Kidney (tissue), 22 donors: ENCODE measurements at places on chromosomes 3 and 15. TPM values are rescaled to one million over a fixed set of nuclear protein-coding genes. Genes with fewer than 3 reads are reported as not detected.

Gene FETUB
- total RNA-seq: not detected

GRCh38 chr3:126337980-126338651 lies 19.1 kb downstream of the KLF15 start:
- no peak for DNase-seq

GRCh38 chr3:152184971-152185686 lies 83.6 kb upstream of the MBNL1 start:
- DNase-seq: no peak

DNA sequence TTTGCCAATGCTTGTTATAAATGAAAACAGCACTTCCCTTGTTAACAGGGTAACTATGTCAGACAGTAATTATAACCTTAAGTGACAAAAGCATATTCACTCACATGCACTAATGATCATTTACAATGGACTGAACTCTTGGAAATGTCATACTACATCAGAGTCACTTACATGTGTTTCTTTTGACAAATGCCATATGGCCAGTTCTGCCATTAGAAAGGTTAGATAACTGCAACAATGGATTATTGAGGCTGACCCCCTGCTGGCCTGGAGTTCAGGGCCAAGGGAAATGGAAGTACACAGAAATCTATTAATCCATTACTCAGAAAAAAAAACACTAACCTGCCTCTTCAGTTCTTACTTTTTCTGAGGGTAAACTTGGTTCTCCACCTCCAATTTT lies 313.4 kb downstream of the CNTN3 start:
- DNase-seq: no peak

DNA sequence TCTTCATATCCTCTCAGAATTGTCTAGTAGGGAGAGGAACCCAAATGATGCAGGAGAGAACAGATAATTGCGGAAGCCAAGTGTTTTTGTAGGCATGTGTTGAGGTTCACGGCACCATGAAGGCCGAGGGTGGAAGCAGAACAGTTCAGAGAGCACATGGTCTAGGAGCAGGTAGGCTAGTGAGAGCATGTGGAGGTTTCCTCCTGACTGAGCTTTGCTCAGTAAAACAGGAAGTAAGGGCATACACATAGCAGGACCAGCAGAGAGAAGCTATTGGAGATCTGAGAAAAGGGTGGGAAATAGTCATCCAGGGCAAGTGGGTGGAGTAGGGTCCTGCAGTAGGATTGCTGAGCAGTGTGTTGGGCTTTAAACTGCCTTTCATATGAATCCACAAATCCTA lies 491.1 kb downstream of the FHIT start:
- DNase-seq: no peak

DNA sequence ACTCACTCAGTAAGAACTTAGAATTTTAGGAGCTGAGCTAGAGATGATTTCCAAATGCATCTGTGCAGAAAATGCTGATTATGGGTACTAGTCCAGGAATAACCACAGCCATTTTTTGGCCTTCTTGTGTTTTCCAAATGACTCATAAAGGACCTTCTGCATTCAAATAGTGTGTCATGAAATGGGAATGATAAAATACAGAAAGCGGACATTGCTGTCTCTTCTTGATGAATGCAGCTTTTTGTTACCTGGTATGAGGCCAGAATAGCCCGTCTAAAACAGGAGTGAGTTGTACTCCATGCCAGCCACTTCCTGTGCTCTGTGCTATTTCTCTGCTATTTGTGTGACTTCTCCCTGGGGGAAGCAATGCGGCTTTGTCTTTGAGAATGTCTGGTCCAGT lies 20.5 kb upstream of the FRMD5 start:
- no peak for DNase-seq
